ENCODE measurements at places on chromosomes 11 and 22.

- no peak for DNase-seq
These were observed 1.3 kb downstream of the PACSIN2 start for GRCh38 chr22:43013355-43014315.

DNA sequence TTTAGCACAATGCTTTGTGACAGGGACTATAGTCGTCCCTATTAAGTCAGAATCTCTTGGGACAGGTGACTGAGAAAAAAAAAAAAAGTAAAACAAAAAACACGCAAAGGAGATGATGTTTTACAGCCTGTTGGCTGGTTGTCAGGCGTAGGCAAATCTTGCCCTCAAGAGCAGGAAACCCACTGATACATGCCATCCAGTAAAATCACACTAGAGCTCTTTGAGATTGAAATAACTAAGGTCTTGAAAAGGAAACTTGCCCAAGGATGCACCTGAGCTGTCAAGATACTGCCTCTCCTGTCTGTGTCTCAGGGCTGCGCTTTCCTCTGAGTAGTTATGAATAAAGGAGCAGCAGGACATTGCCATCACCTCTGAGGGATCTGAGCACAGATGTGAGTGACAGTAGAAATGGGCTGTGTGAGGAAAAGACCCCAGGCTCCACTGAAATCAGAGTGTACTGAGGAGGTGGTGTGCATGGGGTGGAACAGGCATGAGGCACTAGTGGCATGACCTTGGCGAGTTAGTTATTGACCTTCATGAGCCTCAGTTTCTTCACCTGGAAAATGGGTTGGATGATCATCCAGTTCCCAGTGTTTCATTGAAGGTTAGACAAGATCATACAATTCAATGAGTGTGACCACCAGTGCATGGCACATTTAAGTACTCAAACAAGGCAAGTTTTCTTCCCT is 23.3 kb downstream of the MICAL2 start:
- DNase-seq = peak; percentile 40

GRCh38 chr11:30990625-30991296 is 378.8 kb downstream of the DCDC1 start:
- DNase-seq = no peak

DNA sequence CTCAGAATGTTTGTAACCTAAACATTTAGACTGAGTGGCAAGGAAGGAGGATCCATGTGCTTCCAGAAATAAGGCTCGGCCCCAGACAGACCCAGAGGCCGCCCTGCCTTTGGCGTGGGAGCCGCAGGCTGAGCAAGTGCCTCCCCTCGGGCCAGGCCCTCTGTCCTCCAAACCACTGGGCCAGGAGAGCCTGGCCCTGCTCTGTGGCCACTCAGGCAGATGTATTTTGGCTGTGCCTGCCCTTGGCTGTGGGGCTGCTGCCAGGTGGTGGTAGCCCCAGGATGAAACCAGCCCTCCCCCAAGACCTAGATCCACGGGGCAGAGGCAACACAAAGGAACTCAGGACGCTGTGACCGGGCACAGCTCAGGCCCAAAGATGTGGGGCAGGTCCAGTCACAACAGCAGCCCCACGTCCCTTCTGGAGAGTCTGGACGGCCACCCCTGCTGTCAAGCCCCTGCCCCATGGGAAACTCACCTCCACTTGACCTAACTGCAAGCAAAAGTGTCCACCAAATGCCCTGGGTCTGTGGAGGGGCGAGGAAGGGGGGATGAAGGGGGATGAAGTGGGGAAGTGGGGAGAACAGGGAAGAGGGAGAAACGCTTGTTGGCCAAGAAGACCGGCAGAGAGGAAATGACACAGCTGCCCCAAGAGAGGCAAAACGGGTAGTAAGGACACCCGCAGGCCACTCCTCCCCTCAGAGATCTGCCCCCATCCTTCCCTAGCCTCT is 24.0 kb downstream of the PISD start:
- DNase-seq = no peak

GRCh38 chr11:34824425-34824824 is 91.8 kb downstream of the APIP start:
- no peak for DNase-seq

- DNase-seq = no peak
These were observed 27.2 kb upstream of the GLYATL1 start for GRCh38 chr11:58912124-58912523.

- DNase-seq = no peak
These were observed 1406.1 kb upstream of the TENM4 start for GRCh38 chr11:80846979-80847378.

GRCh38 chr11:17352950-17353820 is 1.6 kb downstream of the NCR3LG1 start:
- peak; percentile 47 for DNase-seq

DNA sequence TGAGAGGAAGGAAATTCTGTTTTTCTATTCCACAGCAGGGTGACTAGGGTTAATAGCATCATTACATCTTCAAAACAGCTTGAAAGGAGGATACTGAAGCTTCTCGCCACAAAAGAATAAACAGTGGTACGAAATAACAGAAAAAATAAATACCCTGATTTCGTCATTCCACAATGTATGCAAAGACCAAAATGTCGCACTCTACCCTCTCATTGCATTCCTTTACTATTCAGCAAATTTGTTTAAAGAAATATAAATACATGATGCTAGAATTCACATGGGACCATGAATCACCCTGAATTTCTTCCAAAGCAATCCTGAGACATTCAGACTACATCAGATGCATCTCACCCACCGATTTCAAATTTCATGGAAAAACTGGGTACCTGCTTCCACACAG is 112.3 kb upstream of the TOP3B start:
- no peak for DNase-seq

GRCh38 chr11:67304511-67305113 is 1.3 kb downstream of the SSH3 start:
- no peak for DNase-seq

DNA sequence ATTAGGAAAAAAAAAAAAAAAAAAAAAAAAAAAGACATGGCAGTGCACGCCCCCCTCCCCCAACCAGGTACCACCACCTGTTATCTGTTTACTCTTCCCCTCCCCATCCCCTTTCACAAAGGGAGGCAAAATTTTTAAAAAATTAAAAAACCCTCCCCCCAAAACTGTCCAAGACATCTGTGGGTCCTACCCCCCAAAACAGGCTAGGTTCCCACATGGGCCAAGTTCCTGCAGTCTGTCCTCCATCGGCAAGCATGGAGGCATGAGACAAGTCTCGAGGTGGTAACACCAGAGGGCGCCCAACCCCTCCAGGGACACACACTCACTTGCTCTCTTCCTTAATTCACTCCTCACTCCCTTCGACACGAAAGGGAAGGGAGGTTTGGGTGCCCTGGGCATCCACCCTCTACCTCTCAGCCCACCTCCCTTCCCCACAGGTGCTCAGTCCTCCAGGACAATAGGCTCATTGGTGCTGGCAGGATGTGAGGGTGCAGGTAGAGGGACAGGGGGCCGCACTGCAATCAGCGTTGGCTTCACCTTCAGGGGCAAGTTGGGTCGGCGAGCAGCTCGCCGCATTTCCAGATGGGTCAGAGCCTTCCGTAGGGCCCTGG is 2.2 kb upstream of the TUT1 start:
- peak; percentile 90 for DNase-seq

DNA sequence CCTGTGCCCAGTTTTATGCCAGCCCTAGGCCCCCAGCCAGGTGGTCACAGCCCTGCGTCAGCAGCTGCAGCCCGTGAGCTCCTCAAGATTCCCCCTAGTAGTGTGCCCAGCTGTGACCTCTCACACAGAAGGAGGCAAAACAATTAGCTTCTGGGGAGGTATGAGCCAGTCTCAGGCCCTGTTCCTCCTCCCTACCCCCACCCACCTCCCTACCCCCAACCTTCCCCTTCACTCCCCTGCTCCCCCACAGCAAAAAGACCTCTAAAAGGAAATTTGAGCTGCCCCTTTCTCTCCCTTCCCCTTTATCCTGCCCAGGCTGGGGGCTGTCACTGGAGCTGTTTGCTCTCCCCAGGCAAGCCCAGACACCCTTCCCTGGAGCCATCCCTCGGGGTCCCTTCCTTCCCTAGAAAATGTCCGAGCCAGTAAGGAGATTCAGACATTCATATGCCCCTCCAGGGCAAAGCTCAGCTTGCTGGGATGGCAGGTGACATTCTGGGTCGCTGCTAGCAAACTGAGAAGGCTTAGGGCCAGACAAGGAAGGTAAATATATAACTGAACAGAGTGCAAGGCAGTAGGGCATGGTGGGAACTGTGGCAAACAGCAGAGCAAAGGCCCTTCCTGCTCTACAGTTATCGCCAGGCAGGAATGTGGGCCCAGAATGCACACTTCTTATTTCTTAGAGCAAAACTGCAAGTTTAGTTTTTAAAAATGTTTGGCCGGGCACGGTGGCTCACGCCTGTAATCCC is 300.2 kb downstream of the MN1 start:
- DNase-seq = no peak

DNA sequence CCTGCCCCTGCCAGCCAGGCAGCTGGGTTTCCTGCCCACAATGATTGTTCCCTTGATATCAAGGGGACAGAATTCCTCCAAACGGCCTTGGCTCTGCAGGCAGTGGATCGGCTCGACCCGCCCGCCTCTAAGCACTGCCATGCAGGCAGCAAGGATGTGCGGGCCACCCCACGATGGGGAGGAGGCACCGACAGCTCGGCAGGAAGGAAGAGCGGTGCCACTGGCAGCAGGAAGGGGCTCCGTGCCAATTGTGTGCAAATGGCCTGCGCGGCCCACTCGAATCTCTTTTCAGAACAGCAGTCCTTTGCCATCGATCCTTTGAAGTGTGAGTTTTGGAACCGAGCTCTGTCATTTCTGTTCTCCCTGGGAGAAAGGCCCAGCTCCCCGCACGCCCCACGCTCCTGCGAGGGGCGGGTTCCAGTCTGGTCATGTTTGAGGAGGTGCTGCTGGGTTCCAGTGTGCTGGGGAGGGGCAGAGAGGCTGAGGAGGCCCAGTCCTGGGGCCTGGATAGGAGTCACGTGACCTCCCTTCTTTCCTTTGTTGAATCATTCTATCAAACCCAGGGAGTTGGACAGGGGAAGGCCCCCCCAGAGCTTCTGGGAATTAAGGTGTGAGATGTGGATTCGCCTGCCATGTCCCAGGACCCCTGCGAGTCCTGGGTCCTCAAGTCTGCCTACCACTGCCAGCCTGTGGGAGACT is 406.0 kb downstream of the CTTN start:
- no peak for DNase-seq

DNA sequence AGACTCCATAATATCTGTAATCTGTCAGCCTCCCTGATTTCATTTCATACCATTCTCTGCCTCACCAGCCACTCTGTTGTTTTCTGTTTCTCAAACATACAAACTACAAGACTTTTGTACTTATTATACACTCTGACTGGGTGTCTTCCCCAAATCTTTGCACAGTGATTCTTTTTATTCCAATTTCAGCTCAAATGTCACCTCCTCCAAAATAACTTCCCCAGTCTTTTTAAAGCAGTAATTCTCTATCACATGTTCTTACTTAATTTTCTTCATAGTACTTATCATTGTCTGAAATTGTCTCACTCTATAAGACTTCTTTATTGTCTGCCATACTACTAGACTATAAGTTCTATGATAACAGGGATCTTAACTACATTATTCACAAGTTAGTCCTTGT is 19.6 kb downstream of the SOX6 start:
- no peak for DNase-seq

DNA sequence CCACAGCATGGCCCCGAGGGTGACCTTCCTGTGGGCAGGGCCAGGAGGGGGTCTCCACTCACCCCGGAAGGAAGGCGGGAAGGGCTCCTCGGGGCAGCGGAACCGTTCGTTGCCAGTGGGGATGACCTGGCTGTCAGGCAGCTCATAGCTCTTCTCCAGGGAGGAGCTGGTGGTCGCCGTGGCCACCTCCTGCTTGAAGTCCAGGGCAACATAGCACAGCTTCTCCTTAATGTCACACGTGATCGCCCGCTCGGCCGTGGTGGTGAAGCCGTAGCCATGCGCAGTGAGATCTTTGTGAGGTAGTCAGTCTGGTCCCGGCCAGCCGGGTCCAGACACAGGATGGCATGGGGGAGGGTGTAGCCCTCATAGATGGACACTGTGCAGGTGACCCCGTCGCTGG is 31.5 kb upstream of the SYT8 start:
- no peak for DNase-seq

GRCh38 chr11:68969386-68969785 is 11.4 kb downstream of the MRGPRD start:
- DNase-seq = no peak

GRCh38 chr11:110053848-110054414 is 39.3 kb upstream of the ZC3H12C start:
- DNase-seq = no peak

DNA sequence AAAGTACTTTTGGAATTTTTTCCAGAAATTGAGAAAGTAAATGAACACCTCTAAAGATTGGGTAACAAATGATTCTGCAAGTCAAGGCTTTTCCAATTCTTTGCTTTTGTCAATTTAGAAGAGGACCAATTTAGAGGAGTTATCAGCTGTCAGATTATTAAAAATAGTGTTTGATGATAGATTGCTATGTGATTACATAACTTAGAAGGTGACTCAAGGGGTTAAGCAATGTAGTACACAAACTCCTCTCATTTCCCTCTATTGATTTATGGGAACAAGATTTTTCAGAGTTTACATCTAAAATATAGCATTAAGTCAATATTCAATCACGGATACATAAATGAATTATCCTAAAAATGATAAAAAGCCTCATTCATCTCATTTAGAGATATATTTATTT is 70.3 kb downstream of the INSC start:
- no peak for DNase-seq

GRCh38 chr11:76672431-76673175 is 2.1 kb upstream of the LRRC32 start:
- no peak for DNase-seq

- DNase-seq = no peak
These were observed 56.8 kb upstream of the THY1 start for GRCh38 chr11:119479685-119480275.

- DNase-seq = no peak
These were observed 89.3 kb upstream of the LMO1 start for GRCh38 chr11:8352876-8353505.

- peak; percentile 59 for DNase-seq
These were observed 1.7 kb downstream of the PHF21A start for GRCh38 chr11:46119352-46120216.

GRCh38 chr11:100011697-100012096 is 675.4 kb upstream of the ARHGAP42 start:
- no peak for DNase-seq

GRCh38 chr22:22060200-22061084 is 77.9 kb upstream of the TOP3B start:
- peak; percentile 60 for DNase-seq

DNA sequence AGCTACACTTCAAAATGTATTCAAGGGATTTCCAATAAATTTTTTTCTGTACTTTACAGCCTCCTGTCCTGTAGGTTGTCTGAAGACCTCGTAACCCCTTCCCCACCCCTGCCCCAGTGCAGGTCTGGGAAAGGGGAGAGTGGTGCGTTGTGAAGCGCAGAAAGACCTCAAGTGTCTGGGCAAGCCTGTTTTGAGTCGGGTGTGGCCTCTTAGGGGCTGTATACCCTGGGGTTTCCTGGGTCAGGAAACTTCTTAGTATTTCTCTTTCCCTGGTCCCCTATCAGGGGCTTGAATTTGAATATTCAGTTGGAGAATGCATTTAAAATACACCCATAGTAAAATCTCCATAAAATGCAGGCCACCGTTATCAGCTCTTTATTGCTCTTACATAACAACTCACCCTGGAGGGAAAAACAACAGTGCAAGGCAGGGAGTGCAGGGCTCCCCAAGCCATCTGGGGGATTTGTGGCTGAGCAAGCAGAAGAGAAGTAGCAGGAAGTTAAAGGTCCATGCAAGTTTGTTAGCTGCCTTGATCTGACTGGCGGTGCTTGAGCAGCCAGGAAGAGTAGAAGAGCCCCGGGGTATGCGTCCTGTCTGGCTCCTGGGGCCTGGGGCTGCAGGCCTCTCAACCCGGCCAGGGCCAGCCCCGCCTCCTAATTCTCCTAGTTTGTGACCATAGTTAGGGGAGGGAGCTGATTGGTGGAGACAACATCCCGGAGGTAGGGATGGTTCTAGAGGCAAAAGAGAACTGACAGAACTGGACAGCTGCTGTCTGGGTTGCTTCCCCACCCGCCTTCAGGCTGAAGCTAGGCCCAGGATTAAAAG is 25.7 kb downstream of the ARHGAP1 start:
- DNase-seq = peak; percentile 38
